ENCODE measurements at places on chromosomes 7 and 10.
A peak's percentile ranks its signal among the peaks of the same experiment; 100 is the strongest.

GRCh38 chr7:85103962-85104361, 82.9 kb downstream of the SEMA3D start:
- DNase-seq, result no peak

DNA sequence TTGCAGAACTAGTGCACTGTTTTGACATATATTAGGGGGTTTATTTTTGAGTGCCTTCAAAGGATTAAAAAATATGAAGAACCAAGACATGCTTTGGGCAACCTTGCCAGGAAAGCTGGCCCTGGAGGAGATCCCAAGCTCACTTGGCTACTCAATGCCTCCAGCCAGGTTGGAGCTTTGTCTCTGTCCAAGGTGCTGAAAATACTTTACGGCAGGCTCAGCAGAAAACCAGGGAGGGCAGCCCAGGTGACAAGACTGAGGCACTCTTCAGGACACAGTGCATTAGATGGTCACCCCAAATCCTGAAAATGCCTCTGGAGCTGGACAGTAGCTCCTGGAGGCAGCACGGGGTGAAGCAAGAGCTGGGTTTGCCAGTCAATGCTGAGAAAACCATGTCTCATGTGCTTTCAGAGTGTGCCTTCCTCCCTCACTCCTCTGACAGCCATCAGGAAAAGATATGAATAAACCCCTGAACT, 5.8 kb upstream of the KCNH2 start:
- DNase-seq, result no peak

- DNase-seq, result peak; percentile 75
Observed at GRCh38 chr10:92291921-92292845, 1.2 kb downstream of the MARCHF5 start.

DNA sequence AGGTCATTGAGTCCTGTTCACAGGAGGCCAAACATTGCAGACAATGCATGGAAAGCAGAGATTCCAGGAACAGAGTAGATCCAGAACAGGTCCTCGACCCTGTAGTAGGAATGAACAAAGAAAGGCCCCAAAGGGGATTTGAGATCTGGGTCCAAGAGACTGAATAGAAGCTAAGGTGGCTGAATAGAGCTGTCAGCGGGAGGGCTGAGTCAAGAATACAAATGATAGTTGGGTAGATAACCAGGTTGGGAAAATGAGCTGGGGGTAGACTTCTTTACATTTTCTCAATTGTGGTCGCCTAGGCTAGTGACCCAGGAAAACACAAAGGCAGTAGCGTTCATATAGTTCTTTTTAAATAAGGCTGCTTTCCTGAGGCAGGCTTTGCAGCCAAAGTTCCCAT, 103.4 kb upstream of the ELMO1 start:
- DNase-seq, result no peak

GRCh38 chr10:7243139-7243538, 167.7 kb downstream of the SFMBT2 start:
- DNase-seq, result no peak

- no peak for DNase-seq
Observed at GRCh38 chr10:13681960-13682359, 95.2 kb downstream of the PRPF18 start.

- DNase-seq, result no peak
Observed at GRCh38 chr7:39164887-39165286, 187.2 kb downstream of the POU6F2 start.

GRCh38 chr10:74585231-74586087, 240.9 kb upstream of the KAT6B start:
- DNase-seq, result no peak

DNA sequence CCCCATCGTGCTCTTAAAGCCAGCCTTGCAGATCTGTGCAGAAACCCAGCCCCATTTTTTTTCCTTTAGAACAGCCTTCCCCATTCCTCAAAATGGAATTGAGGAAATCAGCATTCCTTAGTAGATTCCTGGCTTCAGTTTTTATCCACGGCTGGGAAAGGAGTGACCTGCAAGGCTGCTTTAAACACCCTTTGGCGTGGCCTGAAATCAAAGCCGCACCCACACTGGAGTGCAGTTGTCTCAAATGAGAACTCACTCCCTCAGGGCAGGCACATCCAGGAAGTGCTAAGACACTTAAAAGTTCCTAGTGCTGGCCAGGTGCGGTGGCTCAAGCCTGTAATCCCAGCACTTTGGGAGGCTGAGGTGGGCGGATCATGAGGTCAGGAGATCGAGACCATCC, 34.8 kb downstream of the HTR5A start:
- DNase-seq, result no peak

GRCh38 chr7:45459476-45459875, 114.7 kb upstream of the ADCY1 start:
- no peak for DNase-seq

DNA sequence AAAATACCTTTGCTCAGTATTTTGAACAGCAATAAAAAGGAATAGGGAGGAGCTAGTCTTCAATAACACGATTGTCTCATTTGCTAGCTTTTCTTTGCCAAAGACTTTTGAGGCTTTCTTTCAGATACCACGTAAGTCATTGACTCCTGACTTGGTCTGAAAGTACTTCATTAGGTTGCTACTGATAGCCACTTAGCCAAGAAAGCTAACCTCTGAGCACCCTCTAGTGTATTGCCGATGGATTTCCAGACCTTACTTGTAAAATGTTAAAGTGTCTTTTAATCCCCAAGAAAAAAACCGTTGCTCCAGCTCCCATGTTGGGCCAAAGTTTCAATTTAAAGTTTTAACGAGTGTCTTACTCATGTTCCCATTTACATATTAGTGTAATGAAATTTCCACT, 63.4 kb upstream of the STRIP2 start:
- no peak for DNase-seq

GRCh38 chr7:79377097-79377496, 76.4 kb downstream of the MAGI2 start:
- no peak for DNase-seq

- DNase-seq, result no peak
Observed at GRCh38 chr7:24709051-24709450, 48.2 kb downstream of the GSDME start.

- no peak for DNase-seq
Observed at GRCh38 chr10:49241385-49241784, 53.2 kb upstream of the TMEM273 start.

GRCh38 chr10:24884316-24884715, 68.1 kb downstream of the PRTFDC1 start:
- DNase-seq, result no peak

DNA sequence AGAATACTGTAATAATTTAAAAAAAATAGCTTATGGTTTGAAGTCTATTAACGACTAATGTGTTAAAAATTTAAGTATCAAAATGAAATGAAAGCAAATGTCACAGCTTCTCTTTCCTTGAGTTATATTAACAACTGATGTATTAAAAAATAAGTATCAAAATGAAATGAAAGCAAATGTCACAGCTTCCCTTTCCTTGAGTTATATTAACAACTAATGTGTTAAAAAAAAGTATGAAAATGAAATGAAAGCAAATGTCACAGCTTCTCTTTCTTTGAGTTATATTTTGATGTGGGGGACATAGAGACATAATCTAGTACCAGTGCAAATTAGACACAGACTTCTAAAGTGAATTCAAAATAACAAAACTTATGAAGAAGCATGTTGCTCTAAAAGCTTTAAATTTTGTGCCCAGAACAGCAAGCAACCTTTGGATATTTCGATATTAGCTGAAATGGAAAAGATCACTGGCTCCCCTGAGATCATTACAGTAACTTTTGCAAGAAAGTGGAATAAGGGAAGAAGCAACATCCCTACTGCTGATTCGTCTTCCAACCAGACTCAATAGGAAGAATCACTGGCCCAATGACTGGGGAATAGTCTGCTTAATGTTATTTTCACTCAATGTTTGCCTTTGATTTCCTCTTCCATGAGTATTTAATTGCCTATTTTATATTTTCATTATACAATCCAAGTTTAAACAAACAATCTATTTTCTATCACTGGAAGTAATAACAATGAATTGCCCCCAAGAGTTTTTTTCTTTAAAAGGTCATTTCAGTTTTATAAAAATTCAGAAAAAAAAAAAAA, 8.0 kb downstream of the SKAP2 start:
- no peak for DNase-seq

DNA sequence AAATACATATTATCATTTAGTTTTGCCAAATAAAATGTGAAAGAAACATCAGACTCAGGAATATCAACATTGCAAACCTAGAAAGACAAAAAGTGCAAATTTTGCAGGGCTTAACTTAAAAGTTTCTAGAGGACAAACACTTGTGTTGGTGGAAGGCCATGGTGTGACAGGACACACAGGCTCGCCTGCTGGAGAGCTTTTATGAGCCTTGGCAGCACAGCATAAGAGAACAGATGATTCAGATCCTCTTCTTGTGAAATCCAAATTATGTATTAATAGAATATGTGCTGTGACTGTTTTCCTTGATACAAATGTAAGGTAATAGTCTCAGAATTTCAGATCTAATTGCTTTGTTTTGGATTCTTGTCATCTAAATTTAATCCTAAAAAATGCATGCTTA, 72.9 kb upstream of the ABCB5 start:
- DNase-seq, result peak; percentile 78

GRCh38 chr7:117216436-117217069, 106.3 kb downstream of the WNT2 start:
- no peak for DNase-seq

GRCh38 chr10:124349996-124350280, 68.8 kb downstream of the OAT start:
- DNase-seq, result peak; percentile 35

DNA sequence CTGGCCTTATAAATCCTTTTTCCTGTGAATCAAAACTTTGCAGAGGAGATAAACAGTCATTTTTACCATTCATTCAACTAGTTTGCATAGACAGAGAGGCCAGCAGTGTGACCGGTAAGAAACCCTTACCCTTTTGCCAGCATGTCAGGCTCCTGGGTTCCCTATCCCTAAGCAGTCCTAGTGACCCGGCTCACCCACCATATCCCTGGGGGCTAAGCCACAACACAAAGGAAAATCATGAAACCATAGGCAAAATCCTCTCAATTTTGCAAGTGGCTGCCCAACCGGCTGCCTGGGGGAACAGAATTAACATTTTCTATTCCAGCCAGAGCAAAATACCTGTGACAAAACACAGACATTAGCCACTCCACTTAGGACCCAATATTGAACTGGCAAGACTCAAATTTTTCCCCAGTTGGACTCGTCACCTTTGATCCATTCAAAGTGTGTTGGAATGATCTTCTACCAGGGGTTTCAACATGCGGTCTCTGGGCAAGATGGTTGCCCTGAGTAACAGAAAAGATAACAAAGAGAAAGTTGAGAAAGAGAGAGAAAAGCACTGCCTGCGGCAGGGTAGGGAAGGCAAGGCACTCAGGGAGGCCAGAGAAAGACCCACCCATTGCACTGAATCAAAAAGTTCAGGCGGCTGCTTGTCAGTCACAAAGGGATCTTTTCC, 174.8 kb upstream of the NAMPT start:
- no peak for DNase-seq

DNA sequence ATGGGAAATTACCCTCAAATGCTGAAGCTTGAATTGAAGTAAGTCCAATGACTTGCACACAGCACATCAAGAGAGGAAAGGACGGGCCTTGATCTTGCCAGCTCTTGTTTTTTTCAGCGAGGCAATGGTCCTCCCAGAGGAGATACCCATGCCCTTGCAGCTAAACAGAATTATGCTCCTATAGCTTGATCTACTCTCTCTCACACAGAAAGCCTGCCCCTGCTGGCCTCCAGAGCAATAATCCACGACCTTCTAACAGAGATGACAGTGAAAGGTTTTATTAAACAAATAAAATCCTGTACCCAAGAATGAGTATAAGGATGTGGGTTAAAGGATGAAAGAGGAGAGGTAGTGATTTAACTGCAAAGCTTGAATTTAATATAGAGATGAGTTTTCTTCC, 268.0 kb downstream of the ADRA2A start:
- DNase-seq, result no peak

DNA sequence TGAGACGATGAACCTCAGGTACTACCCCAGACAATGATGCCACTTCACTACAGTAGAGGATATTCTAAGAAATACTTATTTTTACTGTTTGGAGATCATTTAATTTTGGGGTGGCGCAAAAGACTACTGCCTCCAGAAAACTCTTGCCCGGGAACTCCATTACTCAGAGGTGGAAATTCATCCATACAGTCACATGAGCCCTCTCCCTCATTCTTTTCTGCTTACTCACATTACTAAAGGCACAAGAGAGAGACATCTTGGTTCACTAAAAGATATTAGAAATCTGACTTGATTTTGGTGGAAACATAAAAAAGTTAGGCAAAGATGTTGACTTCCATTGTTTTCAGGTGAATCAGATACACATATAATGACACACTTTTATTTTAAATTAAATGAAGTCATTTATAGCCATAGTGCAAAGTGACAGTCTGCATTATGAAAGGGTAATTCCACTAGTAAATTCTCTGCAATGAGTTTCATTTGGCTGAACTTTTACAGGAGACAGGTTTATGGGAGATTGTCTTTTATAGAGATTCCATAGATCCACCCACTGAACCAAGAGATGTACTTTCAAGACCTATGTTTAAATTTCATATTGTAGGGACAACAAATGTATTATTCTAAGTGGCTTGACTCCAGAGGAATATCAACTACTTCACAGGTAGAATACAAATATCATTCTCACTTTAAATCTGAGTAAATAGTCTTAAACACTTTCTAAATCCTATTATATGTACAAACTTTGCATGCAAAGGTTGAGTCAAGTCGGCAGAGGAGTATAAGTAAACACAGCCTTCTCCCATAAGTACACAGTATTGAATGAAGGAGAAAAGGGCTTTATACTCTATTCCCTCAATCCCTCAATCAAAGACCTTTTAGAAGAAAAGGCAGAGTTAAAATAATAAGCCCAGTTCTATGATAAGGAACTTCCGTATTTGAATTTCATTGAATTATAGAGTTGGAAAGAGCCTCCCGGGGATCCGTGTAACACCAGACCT, 18.8 kb downstream of the NEBL start:
- DNase-seq, result no peak

DNA sequence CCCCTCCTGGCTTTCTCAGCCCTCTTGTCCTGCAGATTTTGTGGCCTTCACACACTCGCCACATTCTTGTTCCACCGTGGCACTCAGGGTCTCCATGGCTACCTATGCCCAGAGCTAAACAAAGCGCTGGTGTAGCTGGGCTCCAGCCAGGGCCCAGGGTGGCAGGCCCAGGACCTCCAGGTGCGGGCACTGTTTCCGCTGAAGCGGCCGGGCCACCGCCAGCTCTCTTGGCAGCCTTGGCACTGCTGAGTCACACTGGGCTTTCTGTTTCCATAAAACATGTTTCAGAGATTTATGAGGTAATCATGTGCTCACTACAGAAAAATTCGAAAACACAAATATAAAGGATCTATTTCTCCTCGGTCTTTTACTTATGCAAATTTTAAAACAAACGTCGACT, 51.3 kb downstream of the AOC1 start:
- DNase-seq, result peak; percentile 92

GRCh38 chr7:146654048-146654447, 537.4 kb downstream of the CNTNAP2 start:
- DNase-seq, result no peak
